T-cell (primary cell): ENCODE measurements at places on chromosomes 13 and 19.
A peak's percentile ranks its signal among the peaks of the same experiment; 100 is the strongest.

GRCh38 chr19:54393381-54393780 is 21.9 kb upstream of the TTYH1 start:
- no peak overlapping the region for H3K27ac ChIP-seq
- no peak overlapping the region for H3K4me3 ChIP-seq
- no peaks in the 10 kb centered on the region for H3K36me3 ChIP-seq
- peaks cover 17% of the 10 kb centered on the region for H3K4me1 ChIP-seq

GRCh38 chr19:41426952-41427646 is at the start of gene B3GNT8:
Gene B3GNT8 (minus strand): TSS chr19:41427374. CDS start chr19:41426778, 596 bp downstream.
- peaks cover 39% of the 10 kb centered on the region for H3K36me3 ChIP-seq
- H3K4me3 ChIP-seq = peak within 1 kb of the TSS; percentile 36
- peak; percentile 41 for DNase-seq
- H3K4me1 ChIP-seq = peaks cover 6% of the 10 kb centered on the region

GRCh38 chr19:48400018-48400742 is 6.7 kb downstream of the GRIN2D start:
- no peaks in the 10 kb centered on the region for H3K27me3 ChIP-seq
- no peak overlapping the region for H3K4me3 ChIP-seq
- H3K36me3 ChIP-seq = no peaks in the 10 kb centered on the region
- DNase-seq = no peak
- peaks cover 40% of the 10 kb centered on the region for H3K4me1 ChIP-seq
- no peak overlapping the region for H3K27ac ChIP-seq

- no peaks in the 10 kb centered on the region for H3K36me3 ChIP-seq
- no peak for DNase-seq
- no peaks in the 10 kb centered on the region for H3K4me1 ChIP-seq
- H3K4me3 ChIP-seq = no peak overlapping the region
- H3K27me3 ChIP-seq = no peaks in the 10 kb centered on the region
- H3K27ac ChIP-seq = no peak overlapping the region
These were observed 21.0 kb downstream of the RFXAP start for GRCh38 chr13:36839981-36840380.

DNA sequence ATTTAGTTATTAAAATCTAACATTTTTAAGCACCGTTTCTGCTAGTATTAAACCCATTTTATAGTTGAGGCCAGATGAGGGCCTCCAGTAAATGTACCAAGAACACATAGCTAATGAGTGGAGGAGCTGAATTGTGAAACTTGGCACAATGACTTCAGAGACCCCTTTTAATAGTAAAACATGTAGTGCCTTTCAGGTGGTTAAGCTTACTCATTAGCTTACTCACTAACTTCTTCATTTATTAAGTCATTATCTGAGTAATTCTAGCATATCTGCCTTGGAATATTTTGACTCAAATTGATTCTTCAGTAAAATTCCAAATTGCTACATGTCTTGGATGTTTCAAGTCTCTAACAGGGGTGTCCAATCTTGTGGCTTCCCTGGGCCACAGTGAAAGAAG is 735.2 kb downstream of the LIG4 start:
- DNase-seq = no peak
- H3K4me1 ChIP-seq = no peaks in the 10 kb centered on the region
- no peaks in the 10 kb centered on the region for H3K36me3 ChIP-seq
- H3K27ac ChIP-seq = no peak overlapping the region

DNA sequence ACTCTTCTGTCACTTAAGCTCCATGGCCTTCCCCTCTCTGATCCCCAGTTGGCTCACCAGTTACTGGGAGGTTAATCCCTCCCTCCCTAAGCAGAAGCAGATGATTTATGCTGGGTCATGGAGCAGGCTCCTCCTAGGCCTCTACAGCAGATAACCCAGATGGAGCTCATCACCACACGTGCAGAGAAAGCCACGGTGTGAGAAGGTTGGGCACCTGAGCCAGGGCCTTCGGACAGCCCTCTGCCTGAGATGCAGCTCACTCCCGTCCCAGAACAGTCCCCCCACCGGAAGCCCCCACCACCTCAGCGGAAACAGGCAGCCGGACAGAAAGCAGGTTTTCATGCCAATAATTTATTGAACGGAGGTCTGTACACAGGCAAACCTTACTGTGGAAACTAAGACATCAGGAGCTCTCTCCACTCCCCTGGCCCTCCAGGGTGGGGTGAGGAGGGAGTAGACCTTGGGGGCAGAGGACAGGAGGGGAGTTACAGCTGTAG is 9.8 kb downstream of the ZNF526 start:
- no peak overlapping the region for H3K4me3 ChIP-seq
- no peak overlapping the region for H3K27ac ChIP-seq
- no peak for DNase-seq
- peaks cover 10% of the 10 kb centered on the region for H3K4me1 ChIP-seq
- no peaks in the 10 kb centered on the region for H3K27me3 ChIP-seq

- no peak overlapping the region for H3K4me3 ChIP-seq
- H3K4me1 ChIP-seq = peaks cover 6% of the 10 kb centered on the region
- DNase-seq = no peak
- no peaks in the 10 kb centered on the region for H3K27me3 ChIP-seq
- H3K27ac ChIP-seq = no peak overlapping the region
These were observed 29.3 kb downstream of the SBNO2 start for GRCh38 chr19:1144741-1145140.

GRCh38 chr19:29737461-29738000 is 22.5 kb upstream of the C19orf12 start:
- H3K4me3 ChIP-seq = no peak overlapping the region
- no peaks in the 10 kb centered on the region for H3K36me3 ChIP-seq
- H3K27me3 ChIP-seq = peaks cover 37% of the 10 kb centered on the region

- no peaks in the 10 kb centered on the region for H3K27me3 ChIP-seq
- no peaks in the 10 kb centered on the region for H3K36me3 ChIP-seq
These were observed 21.4 kb downstream of the KCTD4 start for GRCh38 chr13:45179428-45179827.

DNA sequence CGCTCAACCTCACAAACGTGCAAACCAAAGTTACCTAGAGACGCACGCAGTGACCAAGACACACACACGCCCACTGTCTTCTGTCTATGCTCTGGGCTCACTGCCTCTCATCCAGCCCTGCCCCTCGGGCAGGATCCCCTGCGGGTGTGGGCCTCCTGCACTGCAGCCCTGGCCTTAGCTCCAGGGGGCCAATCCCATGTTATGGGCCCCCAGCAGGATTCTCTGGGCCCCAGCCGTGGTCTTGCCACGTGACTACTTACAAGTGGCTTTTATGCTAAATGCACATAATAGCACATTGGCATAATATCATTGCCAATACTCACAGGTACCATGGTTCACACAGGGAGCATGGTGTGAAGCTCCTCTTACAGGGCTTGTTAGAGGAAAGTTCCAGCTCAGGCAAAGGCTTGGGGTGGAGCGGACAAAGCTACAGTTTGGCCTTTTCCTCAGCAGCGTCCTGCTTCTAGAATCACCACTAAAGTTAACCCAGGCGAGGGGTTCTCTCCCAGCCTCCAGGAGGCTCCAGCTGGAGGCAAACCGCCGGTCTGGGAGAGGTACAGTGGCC is 37.4 kb downstream of the CEBPA start:
- no peak for DNase-seq
- no peaks in the 10 kb centered on the region for H3K27me3 ChIP-seq
- no peaks in the 10 kb centered on the region for H3K36me3 ChIP-seq
- H3K4me1 ChIP-seq = peaks cover 15% of the 10 kb centered on the region
- H3K4me3 ChIP-seq = no peak overlapping the region

DNA sequence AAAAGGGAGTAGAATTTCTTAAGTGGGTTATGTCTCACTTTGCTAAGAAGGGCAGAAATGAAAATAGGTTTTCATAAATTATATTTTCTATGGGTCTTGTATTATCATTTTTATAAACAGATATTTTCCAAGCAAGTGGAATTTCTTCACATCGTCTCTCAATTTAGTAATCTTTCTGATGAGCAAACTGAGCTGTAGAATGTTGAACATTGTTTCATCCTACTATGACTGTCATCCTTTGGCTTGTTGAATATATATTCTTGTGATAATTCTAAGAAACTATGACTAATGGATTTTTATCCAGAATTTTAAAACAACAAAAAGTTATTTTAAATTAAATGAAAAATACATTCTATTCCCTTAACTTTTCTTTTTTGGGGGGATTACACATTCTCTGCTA is 313.8 kb downstream of the ENOX1 start:
- H3K27ac ChIP-seq = no peak overlapping the region
- H3K4me1 ChIP-seq = no peaks in the 10 kb centered on the region
- H3K36me3 ChIP-seq = no peaks in the 10 kb centered on the region
- DNase-seq = no peak
- H3K27me3 ChIP-seq = no peaks in the 10 kb centered on the region
- H3K4me3 ChIP-seq = no peak overlapping the region

GRCh38 chr19:12994701-12995595 is at the start of gene NFIX:
Gene NFIX (plus strand): TSS chr19:12995475. CDS start chr19:12995838, 363 bp downstream.
- H3K4me1 ChIP-seq = peaks cover 3% of the 10 kb centered on the region
- H3K4me3 ChIP-seq = peak within 1 kb of the TSS; percentile 64
- DNase-seq = peak; percentile 48

DNA sequence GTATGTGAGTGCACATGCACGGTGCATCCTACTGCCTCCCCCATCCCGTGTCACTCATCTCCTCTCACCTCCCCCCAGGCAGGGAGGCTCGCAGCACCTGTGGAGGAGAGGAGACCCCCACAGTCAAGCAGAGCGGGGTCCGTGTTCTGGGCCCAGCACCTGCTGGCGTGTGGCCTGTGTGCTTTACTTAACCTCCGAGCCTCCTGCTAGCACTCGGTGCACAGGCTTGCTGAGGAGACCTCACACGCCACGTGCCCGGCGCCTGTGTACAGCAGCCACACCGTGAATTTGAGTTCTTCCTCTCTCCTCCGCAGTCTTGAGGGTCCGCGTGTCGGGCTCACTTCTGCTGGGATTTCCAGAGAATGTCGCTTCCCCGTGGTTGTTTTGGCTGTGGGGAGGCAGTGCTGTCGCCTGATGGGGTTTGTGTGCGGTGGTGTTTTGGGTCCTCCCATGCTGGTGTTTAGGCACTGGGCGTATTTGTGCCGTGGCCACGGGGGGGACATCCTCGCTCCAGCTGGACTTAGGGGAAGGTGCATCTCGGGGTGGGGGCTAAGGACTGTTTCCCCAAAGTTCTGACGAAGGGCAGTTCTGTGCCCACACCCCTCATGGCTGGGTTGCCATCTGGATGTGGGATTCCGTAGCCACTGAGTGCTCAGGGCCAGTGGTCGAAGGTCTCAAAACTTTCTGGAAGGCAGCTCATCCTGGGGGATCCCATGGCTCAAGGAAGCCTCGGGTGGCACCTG is 34.8 kb upstream of the TMEM255B start:
- H3K27me3 ChIP-seq = peaks cover 19% of the 10 kb centered on the region
- H3K36me3 ChIP-seq = no peaks in the 10 kb centered on the region
- no peak for DNase-seq
- peaks cover 23% of the 10 kb centered on the region for H3K4me1 ChIP-seq

- no peaks in the 10 kb centered on the region for H3K4me1 ChIP-seq
- DNase-seq = no peak
- no peaks in the 10 kb centered on the region for H3K36me3 ChIP-seq
- no peaks in the 10 kb centered on the region for H3K27me3 ChIP-seq
- H3K27ac ChIP-seq = no peak overlapping the region
These were observed 58.8 kb downstream of the SLC10A2 start for GRCh38 chr13:103007427-103007762.

- no peak overlapping the region for H3K4me3 ChIP-seq
- no peaks in the 10 kb centered on the region for H3K36me3 ChIP-seq
- H3K27ac ChIP-seq = no peak overlapping the region
- no peaks in the 10 kb centered on the region for H3K27me3 ChIP-seq
These were observed 265.7 kb downstream of the PCDH17 start for GRCh38 chr13:57897225-57897624.

GRCh38 chr19:56972291-56972841 is 131.8 kb upstream of the PEG3 start:
- H3K4me3 ChIP-seq = no peak overlapping the region
- H3K36me3 ChIP-seq = no peaks in the 10 kb centered on the region
- H3K27me3 ChIP-seq = peaks cover 2% of the 10 kb centered on the region
- DNase-seq = no peak

GRCh38 chr19:33780251-33780650 is 16.4 kb upstream of the KCTD15 start:
- no peak for DNase-seq
- no peaks in the 10 kb centered on the region for H3K4me1 ChIP-seq
- H3K4me3 ChIP-seq = no peak overlapping the region

DNA sequence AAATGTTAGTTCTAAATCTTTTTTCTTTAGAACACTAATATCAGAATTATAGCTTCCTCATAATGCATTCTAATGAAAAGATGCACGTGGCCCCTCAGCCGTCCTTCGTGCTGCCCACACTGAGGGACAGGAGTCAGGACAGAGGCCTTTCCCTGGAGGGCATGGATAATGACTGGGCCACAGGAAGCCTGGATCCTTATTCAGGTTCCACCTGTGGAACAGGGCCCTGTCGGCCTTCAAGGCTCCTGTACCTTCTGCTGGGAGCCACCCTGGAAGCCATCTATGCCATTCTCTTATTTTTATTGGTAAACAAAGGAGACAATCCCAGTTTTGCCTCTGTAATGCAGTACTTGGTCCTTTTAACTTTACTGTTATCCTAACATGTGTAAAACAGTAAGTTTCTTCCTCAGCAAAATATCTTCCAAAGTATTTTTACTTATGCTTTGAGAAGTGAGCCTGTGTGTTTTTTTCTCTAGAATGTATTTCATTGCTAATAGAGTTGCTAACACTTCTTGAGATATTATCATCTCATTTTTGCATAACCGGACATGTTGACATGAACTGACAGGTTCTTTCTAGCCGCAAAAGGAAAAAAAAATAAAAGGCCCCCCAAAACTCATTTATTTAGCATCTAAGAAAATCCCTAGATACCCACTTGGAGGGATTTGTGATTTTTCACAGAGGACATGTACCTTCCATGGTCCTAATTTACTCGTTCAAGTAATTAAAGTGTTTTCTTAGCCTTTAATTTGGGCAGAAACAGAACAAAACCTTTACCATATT is 6.0 kb downstream of the GPR183 start:
- peaks cover 35% of the 10 kb centered on the region for H3K4me1 ChIP-seq
- H3K27ac ChIP-seq = peak overlapping the region; percentile 80
- H3K4me3 ChIP-seq = peak overlapping the region; percentile 68
- H3K27me3 ChIP-seq = no peaks in the 10 kb centered on the region
- no peaks in the 10 kb centered on the region for H3K36me3 ChIP-seq

- peak overlapping the region; percentile 66 for H3K4me3 ChIP-seq
- DNase-seq = peak; percentile 80
- peaks cover 80% of the 10 kb centered on the region for H3K4me1 ChIP-seq
- no peaks in the 10 kb centered on the region for H3K27me3 ChIP-seq
These were observed 50.4 kb downstream of the MYO9B start for GRCh38 chr19:17125728-17126677.

DNA sequence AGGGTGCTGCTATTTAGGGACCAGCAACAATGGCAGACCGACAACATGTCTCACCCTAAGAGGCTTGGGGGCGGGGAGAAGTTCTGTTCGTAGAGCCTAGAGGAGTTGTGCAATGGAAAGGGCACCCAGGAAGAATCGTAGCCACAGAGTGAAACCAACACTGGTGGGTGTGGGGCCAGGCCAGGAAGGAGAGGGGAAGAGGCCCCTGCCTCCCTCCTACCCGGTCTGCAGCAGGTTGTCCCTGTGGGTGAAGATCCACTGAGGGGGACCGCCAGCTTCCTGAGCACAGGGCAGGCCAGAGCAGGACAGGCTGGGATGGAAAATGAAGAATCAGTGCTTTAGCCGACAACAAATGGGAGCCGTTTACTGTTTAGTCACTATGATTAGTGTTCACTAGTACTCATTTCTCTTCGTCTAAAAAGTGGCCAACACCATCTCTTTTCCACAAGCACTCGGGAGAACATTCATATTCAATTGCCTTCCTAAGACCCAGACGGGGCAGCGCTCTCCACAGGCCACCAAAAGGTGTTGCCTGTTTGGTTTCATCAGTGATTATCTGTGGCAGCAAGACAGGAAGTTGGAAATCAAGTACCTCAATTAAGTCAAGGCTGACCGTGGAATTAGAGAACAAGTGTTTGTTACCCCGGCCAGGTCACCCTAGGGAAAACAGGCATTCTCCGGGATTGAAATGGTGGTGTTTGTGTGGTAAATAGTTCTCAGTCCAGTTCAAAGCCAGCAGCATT is 1.1 kb upstream of the ATP11A start:
- DNase-seq = peak; percentile 30
- no peaks in the 10 kb centered on the region for H3K27me3 ChIP-seq
- H3K36me3 ChIP-seq = no peaks in the 10 kb centered on the region
- H3K4me1 ChIP-seq = peaks cover 37% of the 10 kb centered on the region
- peak overlapping the region; percentile 78 for H3K27ac ChIP-seq
- H3K4me3 ChIP-seq = peak overlapping the region; percentile 62
